Erythroblast (primary cell): ENCODE measurements at places on chromosomes 4 and X.

- no peak for DNase-seq
Observed at GRCh38 chrX:100606753-100607152, 22.0 kb downstream of the TNMD start.

DNA sequence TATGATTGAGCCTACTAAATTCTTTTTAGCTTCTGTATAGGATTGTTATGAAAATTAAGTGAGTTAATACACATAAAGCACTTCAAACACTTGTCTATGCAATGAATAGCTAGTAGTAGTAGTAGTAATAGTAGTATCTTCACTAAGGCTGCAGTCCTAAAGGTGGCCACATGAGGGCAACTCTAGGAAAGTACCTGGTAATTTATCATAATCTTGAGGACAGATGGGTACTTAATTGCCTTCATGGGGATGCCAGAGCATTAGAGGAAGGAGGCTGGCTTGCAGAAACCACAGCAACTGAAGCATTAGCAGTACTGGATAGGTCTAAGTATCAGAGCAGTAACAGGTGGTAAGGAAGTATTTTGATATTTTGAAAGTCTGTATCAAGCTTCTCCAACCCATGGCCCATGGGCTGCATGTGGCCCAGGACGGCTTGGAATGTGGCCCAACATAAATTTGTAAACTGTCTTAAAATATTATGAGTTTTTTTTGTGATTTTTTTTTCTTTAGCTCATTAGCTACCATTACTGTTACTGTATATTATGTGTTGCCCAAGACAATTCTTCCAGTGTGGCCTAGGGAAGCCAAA lies 17.3 kb downstream of the NIPAL1 start:
- peak; percentile 52 for DNase-seq

DNA sequence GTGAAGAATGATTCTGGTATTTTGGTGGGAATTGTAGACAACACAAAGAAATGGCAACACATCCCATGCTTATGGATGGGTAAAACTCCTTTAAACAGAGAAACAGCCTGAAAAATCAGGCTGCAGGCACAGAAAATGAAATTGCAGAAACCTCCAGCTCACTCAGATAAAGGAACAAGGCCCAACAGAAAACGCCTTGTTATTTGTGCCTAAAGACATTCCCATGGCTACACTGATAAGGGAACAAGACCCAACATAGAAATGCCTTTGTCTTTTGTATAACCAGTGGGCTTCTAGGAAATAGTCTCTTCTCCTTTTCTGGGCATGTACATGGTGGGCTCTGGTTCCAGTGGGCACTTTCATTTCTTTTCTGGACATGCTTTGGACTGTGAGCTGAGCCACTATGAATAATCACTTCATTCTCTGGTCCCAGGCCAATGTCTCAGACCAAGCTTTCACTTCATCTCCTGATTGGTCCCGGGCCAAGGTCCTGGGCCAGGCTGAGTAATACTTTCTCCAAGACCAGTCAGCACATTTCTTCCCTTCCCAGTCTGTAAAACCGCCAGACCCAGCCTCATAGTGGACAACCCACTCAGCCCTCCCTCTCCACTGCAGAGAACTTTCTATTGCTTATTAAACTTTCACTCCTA lies 160.5 kb downstream of the TBX22 start:
- no peak for DNase-seq

DNA sequence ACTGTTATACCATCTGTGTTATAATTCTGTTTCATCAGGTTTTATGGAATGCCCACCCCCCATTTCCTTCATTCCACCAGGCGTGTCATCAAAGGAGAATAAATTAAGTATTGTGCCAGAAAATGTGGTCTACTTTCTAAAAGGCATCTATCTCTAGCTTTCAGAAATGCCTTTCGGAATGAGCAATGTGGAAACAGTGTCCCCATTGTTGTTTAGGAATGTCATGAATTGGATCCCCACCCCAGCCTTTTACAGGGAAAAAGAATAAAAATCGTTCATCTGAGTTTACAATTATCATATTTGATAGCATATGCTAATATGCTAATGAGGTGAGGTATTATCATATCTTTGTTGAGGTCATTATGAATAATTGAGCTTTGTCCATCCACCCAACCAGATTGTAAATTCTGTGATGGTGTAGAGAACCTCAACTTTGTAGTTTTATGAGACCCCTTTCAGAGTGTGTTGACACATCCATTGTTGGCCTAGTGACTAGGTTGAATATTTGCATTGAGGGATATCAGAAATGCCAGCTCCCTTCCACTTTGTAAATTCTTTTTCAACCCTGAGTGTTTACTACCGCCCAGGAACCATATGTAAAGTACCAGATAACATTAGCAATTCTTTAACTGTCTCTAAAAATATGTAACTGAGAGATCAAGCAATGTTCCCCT lies 56.2 kb upstream of the CCDC160 start:
- no peak for DNase-seq

GRCh38 chrX:24241822-24242648 lies 71.8 kb downstream of the SUPT20HL2 start:
- DNase-seq, result peak; percentile 5

DNA sequence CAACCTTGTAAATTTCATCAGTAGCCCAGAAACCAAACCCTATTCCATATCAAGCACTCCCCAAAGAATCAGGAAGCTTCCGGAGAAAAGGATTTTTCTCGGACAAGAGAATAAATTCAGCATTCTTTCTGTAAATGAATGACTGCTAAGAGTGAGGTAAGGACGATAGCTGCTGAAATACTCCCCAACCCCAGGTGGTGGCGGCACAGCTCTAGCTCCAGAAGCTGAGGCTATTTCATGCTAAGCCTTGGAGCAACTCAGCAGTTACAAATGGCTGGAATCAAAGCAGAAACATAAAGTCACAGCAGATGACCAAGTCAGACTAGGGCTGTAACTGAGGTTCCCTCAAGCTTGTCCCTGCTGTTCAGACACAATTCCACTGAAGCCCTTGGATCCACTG lies 13.9 kb upstream of the PCDH19 start:
- no peak for DNase-seq

DNA sequence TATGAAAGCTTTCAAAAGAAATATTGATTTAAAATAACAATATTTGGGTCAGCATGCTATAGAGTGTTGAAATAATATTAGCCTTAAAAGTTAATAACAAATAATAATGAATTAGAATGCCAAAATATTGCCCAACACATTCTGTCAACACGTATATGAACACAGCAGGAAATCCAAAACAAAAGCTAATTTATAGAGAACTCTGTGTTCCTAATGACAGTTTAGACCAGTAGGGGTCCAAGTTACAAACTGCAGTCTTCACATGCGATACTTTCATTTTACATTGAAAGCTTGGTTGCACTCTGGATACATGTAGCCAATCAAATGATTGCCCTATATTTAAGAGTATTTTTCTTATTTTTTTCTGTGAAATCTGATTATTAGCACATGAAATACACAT lies 274.4 kb downstream of the DCTD start:
- no peak for DNase-seq

DNA sequence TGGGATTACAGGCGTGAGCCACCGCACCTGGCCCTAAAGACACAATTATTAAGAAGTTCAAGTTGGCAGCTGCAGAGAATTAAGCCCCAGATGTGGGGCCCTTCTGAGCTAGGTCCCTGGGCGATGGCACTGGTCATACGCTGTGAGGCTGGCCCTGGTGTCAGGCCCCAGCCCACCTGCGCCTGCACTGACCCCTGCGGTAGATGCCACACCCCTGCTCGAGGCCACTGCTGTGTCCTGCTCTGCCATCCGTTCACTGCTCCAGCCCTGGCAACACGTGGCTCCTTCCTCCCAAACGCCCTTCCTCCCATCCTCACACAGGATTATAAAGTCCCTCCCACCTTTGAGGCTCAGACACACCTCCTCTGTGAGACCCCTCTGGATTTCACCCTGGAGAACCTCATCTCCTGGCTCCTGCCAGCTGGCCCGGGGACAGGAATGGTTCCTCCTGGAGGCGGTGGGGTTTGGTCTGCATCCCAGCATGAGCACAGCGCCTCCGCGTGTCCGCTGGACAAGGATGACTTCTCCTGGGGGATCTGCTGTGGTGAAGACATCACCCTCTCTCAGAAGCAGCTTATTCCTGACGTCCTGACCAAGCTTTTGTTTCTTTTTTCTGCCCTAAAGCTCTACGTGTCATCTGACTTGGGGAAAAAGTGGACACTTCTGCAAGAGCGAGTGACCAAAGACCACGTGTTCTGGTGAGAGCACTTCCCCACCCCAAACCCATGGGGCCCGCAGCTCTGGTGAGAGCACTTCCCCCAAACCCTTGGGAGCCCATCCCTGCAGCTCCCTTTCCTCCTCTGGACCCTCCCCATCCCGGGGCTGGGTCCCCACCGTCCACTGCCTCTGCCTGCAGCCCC lies 219.0 kb upstream of the PSAPL1 start:
- DNase-seq, result no peak

DNA sequence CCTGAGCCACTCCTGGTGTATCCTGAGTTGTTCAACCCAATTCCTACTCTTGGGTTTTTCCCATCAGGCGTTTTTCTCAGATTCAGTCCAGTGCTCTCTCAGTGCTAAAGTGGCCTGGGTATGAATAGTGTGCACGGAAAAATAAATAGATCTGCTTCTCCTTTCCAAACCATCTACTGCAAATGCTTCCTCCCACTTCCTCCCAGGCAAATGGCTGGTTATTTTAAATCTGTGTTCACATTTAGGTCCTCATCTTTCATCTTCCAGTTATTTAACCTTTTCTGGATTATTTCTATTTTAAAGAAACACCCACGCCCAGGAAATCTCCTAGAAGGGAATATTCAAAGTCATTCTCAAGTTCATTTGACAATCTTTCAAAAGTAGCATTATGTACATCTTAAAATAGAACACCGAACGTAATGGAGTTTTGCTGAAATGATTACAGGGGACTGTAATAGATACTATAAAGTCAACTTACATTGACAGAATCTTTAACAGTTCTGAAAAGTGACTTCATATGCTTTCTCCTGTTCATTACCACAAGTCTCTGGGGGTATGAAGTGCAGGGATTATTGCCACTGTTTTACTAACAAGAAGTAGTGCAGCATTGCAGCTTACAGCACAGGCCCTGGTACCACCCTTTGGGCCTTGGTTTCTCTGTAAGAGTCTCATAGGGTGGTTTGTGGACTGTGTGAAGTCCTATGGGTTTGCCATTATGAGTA lies 66.3 kb downstream of the MED28 start:
- DNase-seq, result no peak

DNA sequence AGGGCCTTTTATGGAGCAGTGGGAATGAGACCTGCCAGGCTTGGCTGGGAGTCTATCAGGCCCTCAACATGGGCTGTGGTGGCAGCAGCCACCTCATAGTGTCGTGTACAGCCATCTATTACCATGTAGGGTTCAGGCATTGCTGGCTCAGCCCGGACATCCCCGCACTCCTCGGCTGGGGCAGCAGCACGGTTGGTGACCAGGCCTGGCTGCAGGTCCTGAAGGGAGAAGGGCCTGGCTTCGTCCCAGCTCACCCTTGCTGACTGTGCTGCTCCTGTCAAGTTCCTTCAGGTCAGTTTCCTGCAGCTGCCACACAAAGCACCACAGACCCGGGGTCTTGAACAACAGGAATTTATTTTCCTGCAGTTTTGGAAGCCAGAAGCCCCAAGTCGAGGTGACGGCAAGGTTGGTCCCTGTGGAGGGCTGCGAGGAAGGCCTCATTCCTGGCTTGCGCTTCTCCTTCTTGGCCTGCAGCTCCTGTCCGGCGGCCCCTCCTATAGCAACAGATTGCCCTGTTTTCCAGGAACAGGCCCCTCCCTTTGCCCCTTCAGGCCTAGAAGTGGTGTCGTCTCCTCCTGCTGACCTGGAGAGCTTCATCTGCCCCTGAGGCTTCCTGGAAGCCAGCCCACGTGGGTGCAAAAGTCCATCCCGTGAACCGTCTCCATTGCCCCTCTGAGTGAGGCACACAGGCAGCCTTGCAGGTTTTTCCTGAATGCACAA lies 25.2 kb upstream of the SORCS2 start:
- no peak for DNase-seq

DNA sequence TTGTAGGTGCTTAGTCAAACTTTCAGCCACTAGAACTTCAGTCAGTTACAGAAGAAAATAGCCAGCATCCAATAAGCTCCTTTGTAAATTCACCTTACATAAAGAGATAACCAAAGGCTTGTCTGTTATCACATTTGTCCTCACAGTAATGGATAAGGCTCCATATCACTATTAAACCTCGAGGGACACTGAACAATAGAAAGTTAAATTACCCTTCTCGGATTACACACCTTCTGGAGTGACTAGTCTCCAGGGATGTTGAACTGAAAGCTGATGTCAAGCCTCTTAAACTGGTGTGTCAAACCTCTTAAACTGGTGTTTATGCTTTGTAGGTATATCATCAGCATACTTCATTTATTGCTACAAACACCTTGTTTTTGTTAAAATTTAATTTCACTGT lies 639.0 kb downstream of the CENPC start:
- no peak for DNase-seq

DNA sequence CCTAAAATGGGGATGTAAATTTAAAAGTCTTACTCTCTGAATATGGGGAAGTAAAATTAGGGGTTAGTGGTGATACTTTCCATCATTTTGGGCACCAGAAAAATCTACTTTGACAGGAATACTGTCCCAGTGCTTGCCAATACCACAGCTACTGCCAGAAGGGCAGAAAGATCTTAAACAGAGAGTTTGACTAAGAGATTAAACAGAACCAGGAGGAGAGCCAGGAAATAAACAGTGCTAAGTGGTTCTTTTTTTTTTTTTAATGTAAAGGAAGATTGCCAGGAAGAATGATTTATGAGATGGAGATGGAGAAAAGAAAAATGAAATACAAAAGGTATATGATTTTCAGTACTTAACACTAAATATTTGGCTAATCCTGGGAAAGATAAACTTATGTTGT lies 126.8 kb downstream of the RTL3 start:
- no peak for DNase-seq

DNA sequence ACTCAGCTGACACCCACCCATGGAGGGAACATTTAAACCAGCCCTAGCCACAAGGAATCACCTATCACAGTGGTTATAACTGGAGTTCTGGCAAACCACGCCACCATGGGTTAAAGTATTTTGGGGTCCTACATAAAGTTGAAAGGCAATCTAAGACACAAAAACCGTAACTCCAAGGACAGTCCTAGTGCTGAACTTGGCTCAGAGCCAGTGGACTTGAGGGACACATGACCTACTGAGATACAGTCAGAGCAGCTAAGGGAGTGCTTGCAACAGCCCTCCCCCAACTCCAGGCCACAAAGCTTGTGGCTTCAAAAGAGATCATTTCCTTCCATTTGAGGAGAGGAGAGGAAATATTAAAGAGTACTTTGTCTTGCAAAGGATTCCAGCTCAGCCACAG lies 300.5 kb downstream of the FGF13 start:
- no peak for DNase-seq

GRCh38 chrX:153703036-153703370 lies 15.3 kb downstream of the SLC6A8 start:
- no peak for DNase-seq

DNA sequence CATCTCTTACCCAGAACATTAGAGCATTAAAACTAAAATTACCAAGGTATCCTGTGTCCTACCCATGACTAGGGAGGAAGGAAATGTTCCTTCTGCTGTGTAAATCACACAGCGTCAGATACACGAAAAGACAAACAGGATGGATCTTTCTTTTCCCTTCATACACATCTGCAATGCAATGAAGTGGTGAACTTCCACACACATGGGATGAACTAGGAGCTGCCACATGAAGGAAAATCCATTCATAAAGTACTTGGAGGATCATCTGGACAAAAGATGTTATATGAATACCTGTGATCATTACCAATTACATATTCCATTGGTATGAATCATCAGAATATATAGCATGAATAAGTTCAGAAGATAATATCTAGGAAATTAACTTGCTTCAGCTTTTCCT lies 46.2 kb downstream of the LDB2 start:
- no peak for DNase-seq
